Amygdala (tissue), 56 donors: ENCODE measurements at places on chromosomes 3 and 15.

DNA sequence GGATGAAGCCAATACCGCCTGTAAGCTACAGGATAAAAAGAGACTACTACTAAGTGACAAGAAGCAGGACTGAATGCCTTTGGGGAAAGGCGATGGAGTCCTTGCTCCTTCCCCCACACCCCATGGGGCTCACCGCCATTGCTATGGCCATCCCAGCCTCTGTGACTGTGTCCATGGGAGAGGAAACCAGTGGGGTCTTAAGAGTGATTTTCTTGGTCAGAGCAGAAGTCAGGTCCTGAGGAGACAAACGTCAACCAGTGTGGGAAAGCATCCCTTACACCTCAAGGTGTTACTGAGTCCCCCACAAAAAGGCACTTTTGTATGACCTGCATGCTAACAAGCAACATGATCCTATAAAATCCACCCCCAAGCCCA, 913 bp downstream of the IMPDH2 start:
- no peak for DNase-seq

DNA sequence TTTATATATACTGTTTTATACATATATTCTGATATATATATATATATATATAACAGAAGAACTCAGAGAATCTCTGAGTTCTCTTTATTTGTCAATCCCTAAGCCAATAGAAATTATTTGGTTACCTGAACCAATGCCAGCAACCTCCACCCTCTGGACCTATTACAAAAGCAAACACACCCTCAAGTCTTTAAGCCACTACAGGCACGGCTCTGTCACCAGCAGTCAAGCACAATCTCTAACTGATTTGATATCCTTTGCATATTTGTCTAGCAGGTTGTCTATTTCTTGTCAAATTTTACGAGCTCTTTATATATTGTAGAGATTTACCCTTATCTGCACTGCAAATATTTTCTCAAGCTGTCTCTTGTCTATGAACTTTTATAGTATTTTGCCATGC, 66.6 kb upstream of the TOPAZ1 start:
- no peak for DNase-seq

DNA sequence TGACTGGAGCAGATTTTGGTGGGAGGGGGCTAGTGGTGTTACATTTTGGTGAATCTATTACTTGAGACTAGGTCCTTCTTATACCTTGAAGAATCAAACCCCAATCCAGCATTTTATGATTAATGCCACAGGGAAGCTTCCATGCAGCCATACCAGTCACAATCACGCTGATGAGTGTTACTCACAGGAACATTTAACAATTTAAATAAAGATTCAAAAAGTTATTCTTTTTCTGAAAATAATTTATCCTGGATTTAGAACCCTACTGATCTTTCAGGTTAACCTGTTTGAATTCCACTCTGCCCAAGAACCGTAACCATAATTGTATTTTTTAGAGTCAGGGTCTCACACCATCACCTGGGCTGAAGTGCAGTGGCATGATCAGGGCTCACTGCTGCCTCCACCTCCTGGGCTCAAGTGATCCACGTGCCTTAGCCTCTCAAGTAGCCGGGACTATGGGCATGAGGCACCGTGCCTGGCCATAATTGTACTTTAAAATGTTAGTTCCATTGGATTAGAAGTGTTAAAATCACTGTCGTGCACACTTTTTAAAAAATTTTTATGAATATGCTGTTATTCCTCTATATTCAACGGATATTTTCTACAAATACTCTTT, 929 bp upstream of the MTMR10 start:
- no peak for DNase-seq

- DNase-seq: no peak
These were observed 575 bp upstream of the PCYT1A start for GRCh38 chr3:196288141-196288460.
